Stimulated activated CD8-positive, alpha-beta memory T cell treated with anti-CD3 and anti-CD28 coated beads, Interleukin-15, amount 100 ng/mL, for 48 hours (primary cell): ENCODE measurements at places on chromosomes 7 and 10.

GRCh38 chr7:2405601-2406345 is 2.4 kb downstream of the CHST12 start:
- peak; percentile 63 for DNase-seq

DNA sequence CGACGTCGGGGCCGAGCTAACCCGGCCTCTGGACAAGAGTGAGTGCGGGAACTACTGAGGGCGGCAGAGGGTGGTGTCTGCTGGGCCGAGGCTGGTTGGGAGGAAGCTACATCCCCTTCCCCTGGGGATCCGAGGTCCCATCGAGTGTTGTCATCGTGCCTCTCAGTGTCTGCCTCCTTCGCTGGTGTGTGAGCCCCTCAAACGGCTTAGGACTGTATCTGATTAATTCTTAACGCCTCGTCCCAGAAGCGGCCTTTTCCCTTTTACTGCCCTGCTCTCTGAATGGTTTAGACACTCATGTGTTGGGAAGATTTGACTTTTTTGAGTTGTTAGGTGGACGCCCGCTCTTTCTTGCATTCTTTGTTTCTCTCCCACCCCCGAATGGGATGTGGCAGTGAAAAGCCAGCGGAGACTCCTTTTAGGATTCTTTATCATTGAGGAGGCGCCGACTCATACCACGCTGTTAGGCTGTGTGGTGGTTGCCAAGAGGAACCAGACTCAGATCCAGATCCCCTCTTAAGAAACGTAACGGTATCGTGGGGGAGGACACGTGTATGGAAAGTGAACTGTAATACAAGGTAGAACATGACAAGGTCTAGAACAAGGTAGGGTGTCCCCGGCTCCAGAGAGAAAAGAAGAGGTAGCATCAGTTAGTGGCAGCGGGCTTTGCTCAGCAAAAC is 631 bp downstream of the SUPV3L1 start:
- peak; percentile 3 for DNase-seq

GRCh38 chr7:139777133-139777891 is 486 bp downstream of the HIPK2 start:
- DNase-seq, result no peak

GRCh38 chr7:78953090-78953489 is 500.4 kb downstream of the MAGI2 start:
- no peak for DNase-seq

- no peak for DNase-seq
Observed at GRCh38 chr10:45395554-45395953, 21.5 kb downstream of the ALOX5 start.
